Astrocyte of the hippocampus (primary cell): ENCODE measurements at places on chromosomes 7 and 10.

DNA sequence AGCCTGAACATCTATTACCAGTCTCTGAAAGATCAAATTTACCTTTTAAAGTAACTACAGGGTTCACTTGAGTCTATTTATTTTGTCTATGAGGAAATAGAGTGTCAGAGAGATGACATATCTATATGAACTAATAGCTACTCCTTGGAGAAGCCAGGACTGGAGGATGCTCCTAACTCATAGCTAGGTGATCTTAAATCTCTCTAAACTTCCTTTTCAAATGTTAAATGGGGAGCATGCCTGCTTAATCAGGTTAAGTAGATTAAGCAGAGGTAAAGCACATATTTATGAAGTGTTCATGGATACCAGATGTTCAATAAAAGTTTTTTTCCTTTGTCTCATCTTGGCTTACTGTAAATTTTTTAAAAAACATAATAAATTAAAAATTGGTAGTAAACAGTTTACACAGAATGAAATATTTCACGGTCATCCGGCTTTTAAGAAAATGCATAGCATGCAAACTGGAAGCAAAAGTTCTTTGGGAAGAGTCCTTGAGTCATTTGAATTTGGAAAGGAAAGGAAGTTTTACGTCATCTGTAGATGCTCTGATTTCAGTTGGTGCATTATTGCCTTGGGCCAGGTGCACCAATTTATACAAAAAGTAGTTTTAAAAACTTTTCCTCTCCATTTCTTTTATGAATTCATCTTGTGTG lies 155.1 kb downstream of the BICC1 start:
- DNase-seq: no peak

DNA sequence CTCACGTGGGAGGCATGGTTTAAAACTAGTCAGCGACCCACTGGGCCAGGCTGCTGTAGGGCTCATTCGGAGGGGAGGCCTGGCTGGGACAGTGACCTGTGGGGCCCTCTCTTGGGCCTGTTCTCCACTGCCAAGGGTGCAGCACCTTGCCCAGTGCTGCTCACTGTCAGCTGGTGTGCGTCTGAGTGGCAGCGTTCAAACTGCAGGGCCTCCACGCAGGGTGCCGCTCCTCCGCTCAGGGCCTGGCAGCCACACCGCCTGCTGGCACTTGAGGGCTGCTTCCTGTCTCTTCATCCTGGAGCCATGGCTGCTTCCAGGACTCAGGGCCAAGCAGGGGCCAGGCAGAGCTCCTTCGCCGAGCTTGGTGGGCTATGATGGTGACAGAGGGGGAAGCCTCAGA lies 18.3 kb downstream of the ADAMTS14 start:
- no peak for DNase-seq

DNA sequence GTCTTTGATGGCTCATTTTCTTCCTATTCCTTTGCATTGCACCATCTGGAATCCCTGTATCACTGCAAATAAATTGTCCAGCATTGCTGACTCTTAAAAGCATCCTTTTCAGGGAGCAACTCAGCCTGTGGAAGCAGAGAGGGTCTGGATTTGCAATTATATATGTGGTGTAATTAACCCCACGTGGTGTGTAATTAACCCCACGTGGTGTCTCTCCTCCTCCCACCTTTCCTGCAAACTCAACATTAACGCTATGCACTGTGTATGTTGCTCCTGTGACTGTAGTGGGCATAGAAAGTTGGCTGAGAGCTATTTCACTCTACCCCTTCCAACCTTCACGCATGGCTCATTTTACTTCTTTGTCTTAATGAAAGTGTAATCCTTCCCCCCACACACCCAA lies 689.0 kb upstream of the COBL start:
- no peak for DNase-seq

DNA sequence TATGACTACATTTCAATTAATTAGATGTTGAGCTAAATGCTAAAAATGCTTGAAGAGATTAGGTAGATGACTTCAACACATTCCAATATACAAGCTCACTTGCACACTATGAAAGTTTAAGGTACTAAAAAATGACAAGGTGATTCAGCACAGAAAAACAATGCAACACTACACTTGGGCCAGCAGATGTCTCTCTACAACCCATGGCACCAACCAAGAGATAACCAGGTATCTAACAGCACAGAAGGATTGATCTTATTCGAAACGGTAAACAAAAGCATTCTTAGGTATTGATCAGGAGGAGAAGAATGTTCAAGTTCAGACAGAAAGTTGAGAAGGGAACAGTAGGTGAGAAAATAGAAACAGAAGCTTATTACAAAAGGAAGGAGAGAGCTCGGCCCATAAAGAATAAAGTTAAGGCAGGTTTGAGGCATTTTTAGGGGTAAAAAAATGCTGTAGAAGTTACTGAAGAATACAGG lies 248.2 kb upstream of the KLF14 start:
- peak; percentile 61 for DNase-seq

DNA sequence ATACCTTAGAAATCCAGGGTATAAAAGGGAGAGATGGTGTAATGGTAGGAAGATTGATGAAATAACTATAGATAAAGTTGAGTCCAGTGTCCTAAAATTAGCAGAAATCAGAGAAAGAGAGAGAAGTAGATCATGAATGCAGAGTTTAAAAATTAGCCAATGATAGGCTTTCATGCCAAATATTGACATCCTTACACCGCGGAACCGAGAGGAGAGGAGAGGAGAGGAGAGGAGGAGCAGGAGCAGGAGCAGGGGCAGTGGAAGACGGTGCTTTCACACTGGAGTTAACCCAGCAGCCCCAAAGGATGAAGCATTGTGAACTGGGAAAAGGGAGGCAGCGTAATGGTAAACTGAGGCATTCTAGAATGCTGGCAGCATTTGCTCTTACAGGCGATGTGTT lies 34.2 kb upstream of the LAMB4 start:
- no peak for DNase-seq

DNA sequence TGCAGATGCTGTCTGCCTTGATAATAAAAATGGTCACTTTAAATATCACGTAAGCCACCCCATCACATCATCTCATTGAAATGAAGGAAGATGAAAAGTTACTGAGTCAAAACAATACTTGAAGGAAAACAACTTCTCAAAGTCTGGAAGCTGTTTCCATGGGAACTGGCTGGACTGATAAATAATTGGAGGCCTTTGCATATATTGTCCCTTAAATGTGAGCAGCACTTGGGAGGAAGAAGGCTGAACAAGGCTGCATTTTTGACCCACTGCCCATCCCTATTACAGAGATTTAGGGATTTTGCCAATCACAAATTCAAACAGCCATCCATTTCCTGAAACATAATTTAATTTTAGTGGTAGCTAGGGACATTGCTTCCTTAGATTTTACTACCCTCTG lies 18.2 kb upstream of the MAGI2 start:
- no peak for DNase-seq

GRCh38 chr10:117662751-117663540 lies 120.4 kb downstream of the EMX2 start:
- DNase-seq: no peak

GRCh38 chr10:47360419-47361040 lies 12.4 kb downstream of the RBP3 start:
- DNase-seq: no peak

DNA sequence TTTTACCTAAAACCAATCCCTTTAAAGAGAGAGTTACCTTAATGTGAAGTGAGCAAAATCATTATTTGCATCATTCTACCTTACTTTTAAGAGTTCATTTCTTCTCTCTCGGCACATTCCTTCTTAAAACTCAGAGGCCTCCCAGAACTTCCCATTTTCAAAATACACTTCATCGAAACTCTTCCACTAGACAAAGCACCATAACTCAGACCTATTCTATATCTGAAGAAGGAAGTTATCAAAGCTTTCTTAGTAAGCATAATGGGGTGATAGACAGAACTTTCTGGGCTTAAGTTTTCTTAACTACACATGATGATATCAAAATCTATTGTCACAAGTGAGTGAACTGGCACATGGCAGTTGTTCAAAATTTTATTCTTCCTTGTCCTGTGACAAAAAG lies 24.6 kb upstream of the GNAT3 start:
- DNase-seq: no peak

- DNase-seq: no peak
Measured at GRCh38 chr7:18590241-18590640, 94.7 kb downstream of the HDAC9 start.

DNA sequence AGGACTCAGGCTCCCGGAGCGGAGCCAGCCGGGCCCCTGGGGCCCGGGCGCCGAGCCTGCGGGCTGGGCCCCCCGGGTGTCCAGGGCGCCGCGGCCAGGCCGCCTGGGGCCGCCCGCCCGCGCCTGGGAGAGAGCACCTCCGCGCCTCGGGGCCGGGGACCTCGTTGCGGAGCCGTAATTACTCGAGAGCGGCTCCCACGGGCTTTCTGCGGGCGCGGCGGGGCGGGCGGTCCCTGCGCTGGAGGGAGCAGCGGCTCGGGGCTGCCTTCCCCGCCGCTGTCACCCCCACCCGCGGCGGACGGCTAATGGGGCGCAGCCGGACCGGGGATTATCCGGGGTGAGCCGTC lies 1.5 kb downstream of the GNB2 start:
- no peak for DNase-seq

DNA sequence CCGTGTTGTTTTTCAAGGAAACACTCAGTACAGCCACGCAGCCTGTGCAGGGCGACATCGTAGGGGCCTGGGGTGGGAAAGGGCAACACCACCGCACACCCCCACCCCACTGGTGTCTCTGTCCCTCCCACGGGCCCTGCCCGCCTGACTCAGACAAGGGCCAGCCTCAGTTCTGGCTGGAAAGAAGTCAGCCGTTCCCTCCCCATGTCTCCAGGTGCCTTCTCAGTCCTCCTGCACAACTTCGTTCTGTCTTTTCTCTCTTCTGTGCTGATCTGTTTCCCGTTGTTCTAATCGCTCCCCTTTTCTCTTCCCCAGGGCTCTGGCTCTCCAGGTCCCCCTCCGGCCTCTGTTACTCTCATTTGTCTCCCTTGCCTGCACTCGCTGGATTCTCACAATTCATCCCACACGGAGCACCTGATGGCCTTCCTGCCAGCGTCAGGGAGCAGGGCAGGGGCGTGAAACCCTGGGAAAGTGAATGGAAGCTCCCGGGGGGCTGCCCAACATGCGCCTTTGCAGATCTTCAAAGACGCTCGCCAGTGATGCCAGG lies 97.7 kb downstream of the WDR37 start:
- DNase-seq: no peak

DNA sequence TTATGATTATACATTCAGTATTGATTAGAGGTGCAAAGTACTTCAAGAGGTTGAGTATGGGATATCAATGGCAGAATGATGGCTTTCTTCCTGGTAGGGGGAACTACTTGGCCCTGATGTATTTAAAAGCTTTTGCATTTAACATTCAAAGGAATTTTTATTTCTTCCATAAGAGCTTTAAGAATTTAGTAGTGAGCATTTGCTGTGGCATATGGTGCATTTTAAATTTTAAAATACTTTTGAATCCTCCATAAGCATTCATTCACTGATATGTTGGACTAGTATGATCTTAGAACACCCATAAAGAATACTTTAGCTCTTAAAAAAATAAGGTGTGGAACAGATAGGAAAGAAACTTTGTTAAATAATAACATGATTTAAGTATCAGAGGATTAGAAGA lies 191.9 kb upstream of the PPP1R3A start:
- no peak for DNase-seq

DNA sequence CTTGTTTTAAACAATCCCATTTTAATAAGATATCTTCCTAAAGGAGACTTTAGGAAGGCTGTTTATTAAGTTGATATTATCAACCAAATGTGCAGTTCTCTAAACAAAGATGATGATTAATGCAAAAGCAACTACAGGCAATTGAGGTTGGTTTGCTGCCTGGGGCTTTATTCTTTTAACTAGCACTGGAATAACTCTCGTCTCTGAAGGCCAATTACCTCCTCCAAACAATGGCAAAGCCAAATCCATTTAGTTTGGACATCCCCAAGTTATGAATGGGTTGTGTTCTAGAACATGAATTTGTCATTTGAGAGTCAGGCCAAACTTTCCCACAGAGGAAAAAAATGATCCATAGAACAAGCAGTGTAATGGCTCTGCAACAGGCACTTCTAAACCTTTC lies 114.1 kb downstream of the SLC16A9 start:
- DNase-seq: peak; percentile 44

- DNase-seq: no peak
Measured at GRCh38 chr10:56632537-56632936, 271.5 kb upstream of the ZWINT start.

GRCh38 chr10:93462881-93463280 lies 19.3 kb downstream of the MYOF start:
- no peak for DNase-seq

- DNase-seq: no peak
Measured at GRCh38 chr7:1530946-1531262, 402 bp downstream of the MAFK start.

- DNase-seq: no peak
Measured at GRCh38 chr7:95454438-95455045, 19.7 kb upstream of the PON2 start.

DNA sequence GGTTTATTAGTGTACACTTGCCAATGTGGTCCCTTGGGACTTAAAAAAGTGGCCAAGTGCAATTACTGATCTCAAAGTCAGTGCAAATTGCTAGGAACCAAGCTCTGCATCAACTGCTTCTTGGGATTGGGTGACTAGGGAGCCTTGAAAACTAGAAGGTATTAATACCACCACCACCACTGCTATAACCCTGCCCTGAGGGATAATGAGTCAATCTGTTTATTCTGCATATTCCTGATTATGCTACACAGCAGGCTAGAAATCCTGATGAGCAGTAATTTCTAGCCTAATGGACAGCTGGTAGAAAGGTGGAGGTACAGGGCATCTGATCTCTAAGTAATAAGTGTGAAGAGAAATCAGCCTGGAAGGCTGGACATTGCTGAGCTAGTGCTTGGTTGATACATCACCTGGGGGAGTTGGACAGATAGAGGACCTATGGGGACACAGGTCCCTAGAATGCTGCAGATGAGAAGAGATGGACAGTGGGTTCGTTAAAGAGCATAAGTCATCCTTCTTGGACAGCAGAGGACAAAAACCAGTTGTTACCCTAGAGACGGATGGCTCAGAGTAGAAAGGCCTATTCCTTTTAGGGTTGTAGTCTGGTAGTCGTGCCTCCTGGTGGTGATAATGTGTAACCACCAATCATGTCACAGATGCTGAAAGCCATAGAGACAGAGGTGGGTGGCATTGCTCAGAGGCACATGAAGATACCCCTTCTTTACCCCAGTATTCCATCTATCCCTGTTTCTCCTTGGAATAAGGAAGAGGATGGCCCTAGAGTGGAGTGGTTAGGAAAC lies 554.8 kb downstream of the SORCS1 start:
- DNase-seq: no peak

DNA sequence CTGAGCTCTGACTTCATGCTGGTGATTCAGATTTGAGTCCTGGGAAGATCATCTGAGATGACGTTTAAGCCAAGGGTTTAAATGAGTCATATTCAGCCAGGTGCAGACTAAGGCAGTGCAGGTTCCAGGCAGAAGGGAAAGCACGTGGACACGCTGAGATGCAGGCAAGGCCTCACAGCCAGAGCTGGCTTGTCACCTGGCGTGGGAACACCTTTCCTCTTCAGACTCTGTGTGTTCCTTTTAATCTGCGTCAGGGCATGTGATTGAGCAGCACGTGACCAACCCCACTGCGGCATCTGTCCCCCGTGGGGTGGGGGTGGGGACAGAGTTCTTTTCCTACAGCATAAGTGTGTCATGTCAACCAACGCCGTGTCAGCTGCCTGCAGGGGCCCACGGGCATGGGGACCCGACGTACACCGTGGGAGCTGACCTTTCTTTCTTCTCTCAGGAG lies 10.7 kb upstream of the IDI2 start:
- DNase-seq: peak; percentile 58
